HAP-1 (cell line): ENCODE measurements at places on chromosomes 2 and 18.

- DNase-seq = peak; percentile 49
Measured at GRCh38 chr2:202376460-202377206, 506 bp downstream of the BMPR2 start.

GRCh38 chr2:42171396-42171980 lies 2.3 kb downstream of the EML4 start:
- peak; percentile 22 for DNase-seq

DNA sequence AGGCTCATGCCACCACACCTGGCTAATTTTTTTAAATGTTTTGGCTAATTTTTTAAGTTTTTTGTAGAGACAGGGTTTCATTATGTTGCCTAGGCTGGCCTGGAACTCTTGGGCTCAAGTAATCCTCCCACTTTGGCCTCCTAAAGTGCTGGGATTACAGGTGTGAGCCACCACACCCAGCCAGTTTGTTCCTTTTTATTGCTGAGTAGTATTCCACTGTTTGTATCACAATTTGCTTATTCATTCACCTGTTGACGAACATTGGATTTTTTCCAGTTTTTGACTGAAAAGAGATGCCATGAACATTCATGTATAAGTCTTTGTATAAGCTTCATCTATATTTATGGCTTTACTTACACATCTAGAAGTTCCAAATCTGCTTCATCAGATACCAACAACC lies 5.3 kb downstream of the SOS1 start:
- no peak for DNase-seq

DNA sequence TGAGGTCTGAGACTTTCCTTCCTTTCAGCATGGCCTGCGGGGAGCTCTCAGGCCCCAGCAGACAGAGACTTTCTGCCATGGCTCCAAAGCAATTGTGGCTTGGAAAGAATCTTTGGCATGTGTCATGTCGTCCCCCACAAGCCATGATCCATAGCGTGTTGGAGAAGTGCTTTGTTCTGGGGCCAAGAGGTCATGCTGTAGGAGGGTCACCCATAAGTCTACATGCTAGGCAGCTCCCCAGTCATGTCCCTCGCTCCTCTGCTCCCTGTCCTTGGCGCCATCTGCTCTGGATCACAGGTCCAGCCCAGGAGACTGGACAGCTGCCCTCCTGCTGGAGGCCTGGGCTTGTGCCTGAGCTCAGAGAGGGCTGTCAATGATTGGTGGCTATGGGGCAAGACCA lies 78.8 kb upstream of the LCLAT1 start:
- DNase-seq = no peak

DNA sequence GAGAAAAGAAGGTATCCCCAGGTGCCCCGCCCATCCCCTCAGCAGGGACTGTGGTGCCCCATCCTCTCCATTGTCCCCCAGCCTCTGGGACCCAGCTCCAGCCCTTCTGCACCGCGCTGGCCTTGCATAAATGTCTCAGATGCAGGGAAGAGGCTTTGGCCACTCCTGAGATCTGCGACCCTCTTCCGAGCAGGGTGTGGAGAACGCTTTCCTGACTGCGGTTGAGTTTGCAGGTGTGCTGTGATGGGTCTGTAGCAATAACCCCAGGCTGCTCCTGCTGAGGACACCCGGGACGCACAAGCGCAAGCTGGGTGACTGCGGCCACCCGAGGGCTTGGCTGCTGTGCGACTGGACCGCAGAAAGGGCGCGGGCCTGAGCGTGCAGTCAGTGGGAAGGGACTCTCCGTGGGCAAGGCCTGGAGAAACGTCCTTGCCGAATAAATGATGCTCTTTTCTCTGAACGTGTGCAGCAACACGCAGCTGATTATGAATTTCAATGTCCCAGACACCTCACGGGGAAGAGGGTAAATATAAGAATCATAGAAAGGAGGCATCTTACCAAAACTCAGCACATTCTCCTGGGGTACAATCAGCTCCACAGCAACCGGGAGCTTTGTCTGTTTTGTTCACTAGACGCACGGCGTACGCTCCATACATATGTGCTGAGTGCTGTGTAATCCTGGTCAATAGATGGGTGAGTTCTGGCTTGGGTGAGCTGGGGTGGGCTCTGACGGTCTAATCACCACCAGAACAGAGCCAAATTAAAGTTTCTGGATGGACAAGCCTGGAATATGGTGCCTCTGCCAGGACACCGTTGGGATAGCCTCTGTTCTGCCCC lies 67.5 kb upstream of the ZNF516 start:
- no peak for DNase-seq

- DNase-seq = no peak
Measured at GRCh38 chr2:225867071-225867470, 467.6 kb downstream of the NYAP2 start.

- DNase-seq = no peak
Measured at GRCh38 chr2:4903656-4904348, 788.4 kb upstream of the SOX11 start.

DNA sequence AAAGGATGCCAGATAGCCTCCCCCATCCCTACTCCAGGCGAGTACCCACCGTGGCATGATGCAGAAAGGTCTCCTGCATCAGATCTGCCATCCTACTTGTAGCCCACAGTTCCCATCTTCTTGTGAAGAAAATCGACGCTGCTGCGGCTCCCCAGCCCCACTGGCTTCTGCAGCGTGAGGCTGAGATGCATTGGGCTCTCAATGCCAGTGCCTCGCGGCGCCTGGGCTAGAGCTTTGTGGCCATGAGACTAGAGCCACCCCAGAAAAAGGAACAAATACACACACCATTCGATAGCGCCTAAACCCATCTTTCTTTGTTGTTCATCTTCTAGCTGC lies 2.8 kb downstream of the NOL4 start:
- no peak for DNase-seq

DNA sequence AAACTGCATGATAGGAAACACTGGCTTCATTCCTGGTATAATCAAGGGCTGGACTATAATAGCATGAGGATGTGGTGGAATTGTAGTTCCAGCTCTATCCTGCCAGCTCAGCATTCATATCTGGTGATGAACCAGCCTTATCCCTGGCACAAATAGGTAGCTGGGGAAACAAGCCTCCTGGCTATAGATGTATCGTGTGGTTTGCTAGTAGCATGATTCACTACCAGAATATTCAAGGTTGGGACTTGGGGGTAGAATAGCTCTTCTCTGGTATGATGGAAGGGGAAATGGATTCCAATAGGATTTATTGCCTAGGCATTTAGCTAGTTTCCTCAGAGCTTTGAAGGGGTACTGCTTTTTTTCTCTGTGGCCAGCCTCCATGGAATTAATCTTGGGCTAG lies 532.8 kb downstream of the FBXO15 start:
- DNase-seq = no peak

DNA sequence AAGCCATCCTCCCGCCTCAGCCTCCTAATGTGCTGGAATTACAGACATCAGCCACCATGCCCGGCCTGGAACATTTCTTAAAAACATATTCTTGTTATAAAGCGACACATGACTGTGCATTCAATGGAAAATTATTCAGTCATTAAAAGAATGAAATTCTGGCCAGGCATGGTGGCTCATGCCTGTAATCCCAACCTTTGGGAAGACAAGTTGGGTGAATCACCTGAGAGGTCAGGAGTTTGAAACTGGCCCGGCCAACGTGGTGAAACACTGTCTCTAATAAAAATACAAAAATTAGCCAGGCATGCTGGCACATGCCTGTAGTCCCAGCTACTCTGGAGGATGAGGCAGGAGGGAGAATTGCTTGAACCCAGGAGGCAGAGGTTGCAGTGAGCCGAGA lies 21.6 kb upstream of the RPRD1A start:
- no peak for DNase-seq

GRCh38 chr2:78682781-78683180 lies 342.7 kb upstream of the REG3G start:
- no peak for DNase-seq

GRCh38 chr18:49677762-49678413 lies 116.0 kb downstream of the LIPG start:
- DNase-seq = no peak

DNA sequence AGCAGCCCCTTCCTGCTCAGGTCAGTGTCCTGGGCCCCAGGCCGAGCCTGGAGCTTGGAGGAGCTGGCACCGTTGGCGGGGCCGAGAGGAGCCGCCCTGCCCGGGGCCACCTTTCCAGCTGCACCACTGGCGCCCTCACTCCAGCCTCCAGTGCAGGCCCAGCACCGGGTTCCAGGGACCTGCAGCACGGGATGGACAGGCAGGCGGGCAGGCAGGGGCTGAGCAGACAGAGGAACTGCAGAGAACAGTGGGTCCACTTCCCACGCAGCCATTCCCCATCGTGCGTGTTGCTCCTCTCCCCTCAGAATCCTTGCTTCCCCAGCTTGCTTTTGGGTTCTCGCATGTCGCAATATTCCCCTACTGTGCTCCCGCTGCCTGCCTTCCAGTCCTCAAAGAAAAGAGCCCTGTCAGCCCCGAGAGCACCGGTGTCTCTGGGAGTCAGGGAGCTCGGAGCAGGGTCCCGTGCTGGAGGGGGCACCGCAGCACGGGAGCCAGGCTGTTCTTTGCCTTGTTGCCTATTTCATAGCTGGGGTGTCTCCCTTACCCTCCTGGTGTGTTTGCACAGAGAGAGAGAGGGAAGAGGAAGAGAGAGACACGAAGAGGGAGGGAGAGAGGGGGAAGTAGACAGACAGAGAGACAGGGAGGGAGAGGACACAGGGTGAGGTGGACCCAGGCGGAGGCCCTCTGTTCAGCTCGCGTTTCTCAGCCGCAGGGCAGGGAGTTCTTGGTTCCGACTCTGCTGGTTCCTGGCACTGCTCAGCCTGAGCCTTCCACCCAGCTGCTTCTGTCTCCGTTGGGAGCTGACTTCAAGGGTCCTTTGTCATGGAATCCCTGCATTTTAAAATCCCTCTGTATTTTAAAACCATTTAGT lies 126.0 kb downstream of the MBP start:
- DNase-seq = no peak

GRCh38 chr2:5951471-5951870 lies 259.3 kb downstream of the SOX11 start:
- no peak for DNase-seq
